Upper lobe of left lung (tissue), 6 donors: ENCODE measurements at places on chromosomes 3 and 15. TPM values are rescaled to one million over a fixed set of nuclear protein-coding genes. Genes with fewer than 3 reads are reported as not detected.

- DNase-seq: no peak
- no peaks in the 10 kb centered on the region for H3K27me3 ChIP-seq
- H3K4me3 ChIP-seq: no peak overlapping the region
Observed at GRCh38 chr3:61446341-61446740, 115.0 kb upstream of the PTPRG start.

- H3K27ac ChIP-seq: no peak overlapping the region
- no peaks in the 10 kb centered on the region for H3K27me3 ChIP-seq
- DNase-seq: no peak
- no peak overlapping the region for H3K4me3 ChIP-seq
- no peaks in the 10 kb centered on the region for H3K4me1 ChIP-seq
Observed at GRCh38 chr3:187802203-187802927, 57.1 kb upstream of the BCL6 start.

DNA sequence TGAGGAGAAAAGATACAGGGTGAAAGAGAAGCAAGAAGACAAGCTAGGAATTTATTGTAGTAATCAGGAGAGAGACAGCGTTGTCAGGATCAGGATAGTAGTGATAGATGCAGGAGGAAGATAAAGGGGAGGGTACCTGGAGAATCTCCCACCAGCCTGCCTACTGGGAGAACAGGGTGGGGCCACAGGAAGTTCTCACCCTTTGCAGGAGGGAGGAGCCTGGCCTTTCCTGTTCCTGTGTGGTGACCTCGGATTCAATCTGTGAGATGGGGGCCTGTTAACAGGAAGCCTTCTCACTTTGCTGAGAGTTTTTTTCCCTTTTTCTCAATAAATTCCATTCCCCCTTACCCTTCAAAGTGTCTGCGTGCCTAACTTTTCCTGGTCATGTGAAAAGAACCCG lies 37.6 kb downstream of the GMPS start:
- H3K27ac ChIP-seq: no peak overlapping the region
- H3K36me3 ChIP-seq: peaks cover 10% of the 10 kb centered on the region
- no peak for DNase-seq
- H3K27me3 ChIP-seq: no peaks in the 10 kb centered on the region
- no peaks in the 10 kb centered on the region for H3K4me1 ChIP-seq

DNA sequence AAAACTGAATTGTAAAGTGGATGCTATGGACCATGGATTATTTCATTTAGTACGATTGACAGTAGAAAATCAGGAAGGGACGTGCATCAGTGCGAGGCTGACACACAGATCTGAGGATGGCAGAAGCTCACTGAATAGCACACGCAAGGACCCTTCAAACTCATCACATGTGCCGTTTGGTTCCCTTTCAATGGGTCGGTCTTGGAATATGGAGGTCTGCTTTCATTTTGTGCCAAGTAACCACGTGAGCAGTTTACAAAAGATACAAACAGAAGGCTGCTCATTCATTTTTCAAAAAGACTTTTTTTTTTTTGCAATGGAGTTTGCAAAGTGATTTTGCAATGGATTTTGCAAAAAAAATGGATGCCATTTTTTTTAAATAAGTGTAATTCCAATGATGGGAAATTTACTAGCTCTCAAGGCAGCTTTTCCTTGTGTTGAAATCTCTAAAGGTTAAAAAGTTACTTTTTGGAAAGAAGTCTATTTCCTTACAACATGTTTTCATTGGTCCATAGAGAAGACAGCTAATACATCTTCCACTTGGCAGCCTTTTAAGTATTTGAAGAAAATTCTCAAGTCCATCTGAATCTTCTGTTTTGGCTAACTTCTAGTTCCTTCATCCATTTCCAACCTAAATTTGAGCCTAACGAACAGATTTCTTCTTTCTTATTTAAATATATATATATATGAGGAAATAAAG lies 392.3 kb upstream of the TPRG1 start:
- no peaks in the 10 kb centered on the region for H3K36me3 ChIP-seq
- H3K4me1 ChIP-seq: peaks cover 22% of the 10 kb centered on the region

DNA sequence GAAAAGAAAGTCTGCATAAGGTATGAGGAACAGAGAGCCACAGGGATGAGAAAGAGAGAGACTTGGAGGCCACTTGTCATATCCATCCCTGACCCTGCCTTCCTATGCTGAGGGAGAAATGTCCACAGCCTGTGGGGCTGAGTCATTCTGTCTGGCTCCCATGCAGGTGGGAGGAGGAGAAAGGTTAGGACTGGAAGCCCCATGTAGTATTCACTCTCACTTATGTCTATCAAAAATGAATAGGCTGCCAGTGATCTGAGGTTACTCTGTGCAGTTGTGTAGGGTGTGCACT lies 71.3 kb downstream of the RAB11A start:
- no peaks in the 10 kb centered on the region for H3K27me3 ChIP-seq
- peak overlapping the region; percentile 40 for H3K27ac ChIP-seq
- H3K36me3 ChIP-seq: no peaks in the 10 kb centered on the region
- no peak for DNase-seq

Gene MORF4L1
- total RNA-seq: 202 TPM

Gene SLC6A20
- 2.1 TPM for total RNA-seq

Gene SCN5A
- 0.10 TPM for total RNA-seq
